Stimulated activated naive CD4-positive, alpha-beta T cell treated with Interleukin-2 at 50 U/mL for 16 hours (primary cell): ENCODE measurements at places on chromosomes 4 and X.
A peak's percentile ranks its signal among the peaks of the same experiment; 100 is the strongest.

DNA sequence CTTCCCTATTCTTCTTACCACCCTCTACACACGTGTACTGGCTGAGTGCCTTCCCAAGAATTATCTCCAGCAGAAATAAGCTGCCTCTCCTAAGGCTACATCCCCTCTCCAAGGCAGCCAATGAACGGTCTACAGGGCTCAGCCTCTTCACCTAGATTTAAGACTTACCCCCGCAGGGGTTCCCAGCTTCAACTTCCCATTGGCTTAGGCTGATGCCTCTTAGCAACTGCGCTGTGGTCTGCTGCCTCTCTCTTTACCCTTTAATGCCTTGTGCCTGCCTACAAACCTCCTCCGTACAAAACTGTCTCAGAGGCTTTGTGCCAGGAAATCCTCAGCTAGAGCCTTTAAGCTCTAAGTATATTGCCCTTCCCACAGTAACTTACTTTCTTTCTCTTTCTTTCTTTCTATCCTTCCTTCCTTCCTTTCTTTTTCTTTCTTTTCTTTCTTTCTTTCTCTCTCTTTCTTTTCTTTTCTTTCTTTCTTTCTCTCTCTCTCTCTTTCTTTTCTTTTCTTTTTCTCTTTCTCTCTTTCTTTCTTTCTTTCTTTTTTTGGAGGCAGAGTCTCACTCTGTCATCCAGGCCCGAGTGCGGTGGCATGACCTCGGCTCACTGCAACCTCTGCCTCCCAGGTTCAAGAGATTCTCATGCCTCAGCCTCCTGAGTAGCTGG lies 15.1 kb upstream of the PIGA start:
- DNase-seq = no peak

DNA sequence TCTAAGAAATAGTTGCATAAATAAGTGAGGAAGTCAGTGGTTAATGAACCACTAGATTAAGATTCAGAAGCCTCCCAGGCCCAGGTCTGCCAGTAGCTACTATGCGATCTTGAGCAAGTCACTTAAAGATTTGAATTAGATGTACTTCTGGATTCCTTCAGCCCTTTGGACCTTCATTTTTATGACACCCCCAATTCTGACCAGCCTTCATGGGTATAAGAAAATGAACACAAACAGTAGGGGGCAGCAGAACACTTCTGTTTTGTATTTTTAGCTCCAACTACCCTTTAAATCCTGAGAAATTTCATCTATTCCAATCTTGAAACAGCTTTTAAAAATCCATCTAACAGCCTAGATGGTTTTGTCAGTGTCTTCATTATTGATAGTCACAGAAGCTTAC lies 19.0 kb downstream of the TMEM47 start:
- DNase-seq = no peak

- peak; percentile 2 for DNase-seq
These were observed at the start of gene TCEAL1 for GRCh38 chrX:103628386-103629317. TSS of gene TCEAL1 (plus strand) at chrX:103628975. CDS start at chrX:103629917, 942 bp downstream.

DNA sequence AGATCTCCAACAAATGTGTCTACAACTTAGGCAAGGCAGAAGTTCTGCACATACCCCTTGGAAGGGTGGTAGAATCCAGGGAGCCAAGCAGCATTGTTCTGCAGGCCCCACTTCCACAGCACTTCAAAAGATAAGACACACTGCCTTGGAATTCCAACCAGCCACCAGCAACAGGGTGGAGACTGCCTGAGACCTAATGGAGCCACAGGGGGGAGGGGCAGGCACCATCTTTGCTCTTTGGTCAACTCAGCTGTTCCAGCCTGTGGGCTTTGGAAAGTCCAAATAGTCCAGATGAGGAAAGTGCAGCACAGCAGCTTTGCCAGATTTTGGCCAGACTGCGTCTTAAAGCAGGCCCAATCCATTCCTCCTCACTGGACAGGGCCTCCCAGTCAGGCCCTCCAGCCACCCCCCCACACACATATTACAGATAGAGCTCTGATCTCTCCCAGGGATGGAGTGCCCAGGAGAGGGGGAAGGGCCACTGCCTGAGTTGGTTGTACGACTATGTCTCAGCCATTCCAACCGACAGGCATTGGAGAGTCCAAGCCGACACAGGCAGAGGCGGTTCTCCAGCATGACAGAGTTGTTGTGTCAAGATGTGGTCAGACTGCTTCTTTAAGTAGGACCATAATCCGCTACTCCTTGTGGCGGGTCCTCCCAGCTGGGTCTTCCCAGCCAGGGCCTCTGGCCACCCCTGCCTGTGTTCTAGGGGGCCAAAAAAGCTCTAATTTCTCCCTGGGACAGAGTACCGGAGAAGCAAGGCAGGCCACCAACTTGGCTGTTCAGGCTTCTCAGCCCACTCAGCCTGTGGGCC lies 42.5 kb upstream of the ANTXR2 start:
- no peak for DNase-seq
